ENCODE measurements at places on chromosomes 12 and 14.

DNA sequence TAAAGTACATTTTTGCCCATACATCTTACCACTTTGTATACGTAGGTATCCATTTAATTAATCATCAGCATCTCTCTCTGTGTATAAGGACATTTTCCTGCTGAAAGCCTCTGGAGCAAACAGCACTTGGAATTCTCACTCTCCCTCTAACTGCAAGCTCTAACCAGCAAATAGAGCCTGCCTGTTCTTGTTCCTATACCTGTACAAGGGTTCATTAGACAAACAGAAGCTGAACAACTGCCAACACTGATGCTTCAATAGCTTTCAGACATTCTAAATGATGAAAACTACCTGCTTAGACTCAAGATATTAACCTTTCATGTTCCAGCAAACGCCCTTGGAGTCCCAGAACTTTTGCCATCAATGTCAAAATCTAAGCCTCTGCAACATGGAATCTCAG, 98.0 kb downstream of the KCNH5 start:
- DNase-seq, result no peak

GRCh38 chr12:6332459-6332858, 9.4 kb downstream of the TNFRSF1A start:
- no peak for DNase-seq

- no peak for DNase-seq
Observed at GRCh38 chr14:26173581-26174110, 424.2 kb downstream of the NOVA1 start.

- DNase-seq, result no peak
Observed at GRCh38 chr12:55997535-55997859, 421 bp downstream of the SUOX start.

DNA sequence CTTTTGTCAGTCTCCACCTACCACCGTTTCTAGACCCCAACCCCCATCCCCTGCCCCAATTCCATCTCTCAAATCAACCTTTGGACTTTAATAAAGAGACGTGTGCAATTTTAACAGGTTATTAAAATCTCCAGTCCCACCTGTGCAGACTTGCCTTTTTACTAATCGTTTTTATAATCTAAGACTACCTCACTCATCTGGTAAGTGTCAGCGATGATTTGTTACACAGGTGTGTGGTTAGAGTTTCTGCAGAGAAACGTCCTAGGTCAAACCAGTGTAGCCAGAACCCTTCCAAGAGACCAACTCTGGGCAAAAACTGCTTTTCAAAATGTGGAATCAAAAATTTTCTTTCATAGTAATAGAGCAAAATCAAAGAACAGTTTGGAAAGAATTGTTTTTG, 60.4 kb upstream of the PELI2 start:
- no peak for DNase-seq

GRCh38 chr12:94674051-94674451, 23.7 kb upstream of the TMCC3 start:
- DNase-seq, result no peak

GRCh38 chr12:21434699-21435098, 2.8 kb upstream of the PYROXD1 start:
- no peak for DNase-seq

- DNase-seq, result no peak
Observed at GRCh38 chr12:110677982-110678381, 10.9 kb downstream of the HVCN1 start.

DNA sequence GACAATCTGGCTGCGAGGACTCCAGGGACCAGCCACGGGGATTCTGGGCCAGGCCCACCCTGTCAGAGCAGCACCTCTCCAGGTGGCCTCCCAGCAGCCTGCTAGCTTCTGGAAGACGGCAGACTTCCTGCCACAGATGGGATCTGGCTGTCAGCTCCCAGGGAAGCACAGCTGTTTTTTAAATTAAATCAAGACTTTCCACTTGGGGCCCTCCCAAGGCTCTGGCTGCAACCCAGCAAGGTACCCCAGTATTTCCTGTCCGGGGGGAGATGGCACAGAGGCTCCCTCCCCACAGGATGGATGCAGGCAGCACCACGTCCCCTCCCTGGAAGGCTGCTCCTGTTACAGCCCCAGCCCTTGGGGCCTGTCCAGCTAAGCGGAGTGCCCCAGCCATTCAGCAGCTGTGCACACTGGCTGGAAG, 56.9 kb downstream of the ACTN1 start:
- no peak for DNase-seq

DNA sequence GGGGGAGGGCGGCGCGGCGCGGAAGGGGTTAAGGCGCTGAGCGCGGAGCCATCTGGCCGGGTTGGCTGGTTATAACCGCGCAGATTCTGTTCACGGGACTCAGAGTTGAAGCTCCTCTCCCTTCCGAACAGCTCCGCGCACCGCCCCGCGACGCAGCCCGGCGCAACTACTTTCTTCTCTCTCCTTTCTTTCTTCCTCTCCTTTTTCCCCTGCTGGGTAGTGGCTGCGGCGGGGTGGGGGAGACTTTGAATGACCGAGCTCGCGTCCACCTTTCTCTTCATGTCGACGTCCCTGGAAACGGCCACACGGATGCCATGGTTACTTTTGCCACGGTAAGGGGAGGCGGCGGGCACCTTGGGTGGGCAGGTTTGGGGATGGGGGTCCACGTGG, at the start of gene NTF3:
TSS of gene NTF3 (plus strand) at position 98 of the 390 bp plus-strand sequence. CDS start at position 315, 217 bp downstream.
- no peak for DNase-seq

- DNase-seq, result no peak
Observed at GRCh38 chr14:98070536-98070935, 1201.5 kb downstream of the BCL11B start.

GRCh38 chr14:70073924-70074566, 114.7 kb downstream of the SLC8A3 start:
- peak; percentile 33 for DNase-seq

GRCh38 chr12:76713130-76713529, 50.8 kb upstream of the ZDHHC17 start:
- DNase-seq, result no peak

- no peak for DNase-seq
Observed at GRCh38 chr14:36503771-36504741, 16.0 kb downstream of the NKX2-1 start.

- no peak for DNase-seq
Observed at GRCh38 chr14:76672123-76672522, 89.1 kb upstream of the VASH1 start.

- no peak for DNase-seq
Observed at GRCh38 chr14:89387922-89388685, 28.9 kb downstream of the FOXN3 start.

All from Panc1 (cell line).